Stimulated activated CD4-positive, alpha-beta T cell treated with anti-CD3 and anti-CD28 coated beads, Interleukin-12 subunit alpha, Interleukin-12 subunit beta, amount 100 ng/mL, for 48 hours (primary cell): ENCODE measurements at places on chromosomes 3 and 15.

DNA sequence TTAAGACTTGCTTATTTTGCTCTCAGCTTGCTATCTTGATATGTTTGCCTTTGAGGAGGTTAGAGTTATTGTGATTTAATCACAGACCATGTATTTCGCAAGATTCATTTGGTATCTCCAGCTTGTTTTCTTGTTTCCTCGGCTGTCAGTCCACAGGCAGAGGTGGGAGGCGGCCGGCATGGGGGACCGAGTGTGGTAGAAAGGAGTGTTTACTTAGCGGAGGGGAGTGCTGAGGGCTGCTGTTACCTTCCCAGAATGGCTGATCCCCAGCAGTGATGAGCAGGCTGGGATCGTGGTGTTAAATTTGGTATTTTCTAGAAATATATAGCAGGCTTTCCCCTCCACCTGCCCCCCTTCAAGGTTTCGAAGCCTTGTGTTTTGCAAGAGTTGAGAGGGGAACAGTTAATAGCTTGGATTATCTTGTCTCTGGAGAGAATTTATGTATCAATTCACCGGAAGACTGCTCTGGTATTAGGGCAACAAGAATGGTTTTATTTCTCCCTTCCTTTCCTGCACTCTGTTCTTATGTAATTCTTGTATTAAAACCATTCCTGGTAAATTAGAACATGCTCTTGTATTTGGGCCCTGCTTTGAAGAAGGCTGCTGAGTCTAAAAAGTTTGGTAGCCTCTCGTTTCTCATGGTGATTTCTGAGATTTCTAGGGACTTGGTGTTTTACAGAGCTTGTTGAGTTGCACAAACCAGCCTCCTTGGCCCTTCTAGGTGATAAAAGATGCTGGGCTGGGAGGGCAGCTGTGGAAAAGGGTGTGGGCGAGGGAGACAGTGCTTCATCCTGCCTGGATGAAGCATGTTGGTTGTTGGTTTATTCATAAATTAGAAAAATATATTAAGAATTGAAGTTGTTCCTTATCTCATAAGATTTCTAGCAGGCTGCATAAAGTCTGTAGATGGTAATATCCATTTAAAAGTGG lies 151.4 kb downstream of the IGF1R start:
- DNase-seq = no peak

DNA sequence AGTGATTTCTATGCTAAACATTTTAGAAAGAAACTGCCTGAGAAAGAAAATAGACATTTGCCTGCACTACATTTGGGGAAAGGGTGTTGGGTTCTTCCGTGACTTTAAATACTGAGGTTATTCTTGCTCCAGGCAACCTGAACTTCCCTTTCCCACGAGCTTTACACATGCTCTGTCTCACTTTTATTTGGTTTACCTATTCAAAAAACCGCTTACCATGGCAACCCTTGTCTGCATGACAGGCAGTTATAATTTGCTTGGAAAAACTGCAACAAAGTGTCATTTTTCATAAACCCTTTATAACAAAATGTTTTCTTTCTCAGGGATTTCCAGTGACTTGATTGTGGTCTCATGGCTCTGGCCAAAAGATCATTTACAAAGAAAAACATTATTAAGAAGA lies 416.3 kb upstream of the MEIS2 start:
- DNase-seq = no peak

DNA sequence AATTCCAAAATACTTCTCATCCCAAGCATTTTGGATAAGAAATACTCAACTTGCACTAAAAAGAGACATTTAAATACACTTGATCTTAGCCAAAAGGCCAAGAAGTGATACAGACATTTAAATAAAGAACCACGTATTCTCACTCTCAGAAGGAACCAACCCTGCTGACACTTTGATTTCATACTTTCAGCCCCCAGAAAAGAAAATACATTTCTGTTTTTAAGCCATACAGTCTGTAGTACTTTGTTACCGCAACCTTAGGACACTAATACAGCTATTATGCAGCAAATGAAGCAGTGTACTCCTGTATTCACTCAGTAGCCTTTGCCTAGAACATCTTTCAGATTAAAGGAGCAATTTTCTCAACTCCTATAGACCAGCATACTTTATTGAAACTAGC lies 86.7 kb downstream of the TBC1D5 start:
- no peak for DNase-seq

DNA sequence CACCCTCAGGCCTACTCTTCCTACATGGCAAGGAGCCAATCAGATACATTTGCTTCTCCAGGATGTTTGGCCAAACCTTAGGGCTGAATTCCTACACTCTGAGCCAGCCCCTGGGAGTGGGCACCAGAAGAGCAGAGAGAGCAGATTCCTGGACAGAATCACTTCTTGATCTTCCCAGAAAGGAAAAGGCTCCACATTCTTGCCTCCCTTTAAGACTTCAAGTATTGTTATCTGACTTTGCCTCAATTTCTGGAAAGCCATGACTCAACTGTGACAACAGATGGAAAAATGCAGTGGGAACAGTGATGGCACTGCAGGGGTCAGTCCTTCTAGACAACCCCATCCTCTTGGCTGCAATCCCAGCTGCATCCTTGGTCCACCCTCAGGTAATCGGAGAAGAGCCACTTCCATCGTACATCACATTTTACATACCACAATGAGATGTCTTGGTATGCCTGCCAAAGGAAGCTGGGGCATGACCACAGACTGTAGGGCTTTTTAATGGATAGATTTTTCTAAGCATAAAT lies 21.0 kb downstream of the SLCO2A1 start:
- no peak for DNase-seq

GRCh38 chr3:65444447-65444815 lies 594.3 kb downstream of the MAGI1 start:
- DNase-seq = no peak

- DNase-seq = no peak
These were observed 28.9 kb downstream of the TPM1 start for GRCh38 chr15:63071288-63071909.

DNA sequence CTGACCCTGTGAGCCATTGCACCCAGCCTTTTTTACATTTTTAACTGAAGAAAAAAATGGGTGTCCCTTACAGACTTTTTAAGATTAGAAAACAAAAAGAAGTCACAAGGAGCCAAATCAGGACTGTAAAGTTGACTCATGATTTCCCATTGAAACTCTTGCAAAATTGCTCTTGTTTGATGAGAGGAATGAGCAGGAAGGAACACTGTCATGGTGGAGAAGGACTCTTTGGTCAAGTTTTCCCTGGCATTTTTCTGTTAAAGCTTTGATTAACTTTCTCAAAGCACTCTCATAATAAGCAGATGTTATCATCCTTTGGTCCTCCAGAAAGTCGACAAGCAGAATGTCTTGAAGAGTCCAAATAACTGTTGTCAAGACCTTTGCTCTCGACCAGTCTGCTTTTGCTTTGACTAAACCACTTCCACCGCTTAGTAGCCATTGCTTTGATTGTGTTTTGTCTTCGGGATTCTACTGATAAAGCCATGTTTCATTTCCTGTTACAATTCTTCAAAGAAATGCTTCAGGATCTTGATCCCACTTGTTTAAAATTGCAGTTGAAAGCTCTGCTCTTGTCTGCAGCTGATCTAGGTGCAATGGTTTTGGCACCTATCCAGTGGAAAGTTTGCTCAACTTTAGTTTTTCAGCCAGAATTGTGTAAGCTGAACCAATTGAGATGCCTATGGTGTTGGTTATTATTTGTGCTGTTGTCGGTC lies 369.4 kb downstream of the MAGI1 start:
- DNase-seq = no peak

GRCh38 chr3:37144806-37145205 lies 29.6 kb downstream of the LRRFIP2 start:
- no peak for DNase-seq

GRCh38 chr3:6251612-6252400 lies 609.1 kb upstream of the GRM7 start:
- DNase-seq = no peak

- DNase-seq = no peak
These were observed 5.4 kb downstream of the TLNRD1 start for GRCh38 chr15:81006124-81006523.

DNA sequence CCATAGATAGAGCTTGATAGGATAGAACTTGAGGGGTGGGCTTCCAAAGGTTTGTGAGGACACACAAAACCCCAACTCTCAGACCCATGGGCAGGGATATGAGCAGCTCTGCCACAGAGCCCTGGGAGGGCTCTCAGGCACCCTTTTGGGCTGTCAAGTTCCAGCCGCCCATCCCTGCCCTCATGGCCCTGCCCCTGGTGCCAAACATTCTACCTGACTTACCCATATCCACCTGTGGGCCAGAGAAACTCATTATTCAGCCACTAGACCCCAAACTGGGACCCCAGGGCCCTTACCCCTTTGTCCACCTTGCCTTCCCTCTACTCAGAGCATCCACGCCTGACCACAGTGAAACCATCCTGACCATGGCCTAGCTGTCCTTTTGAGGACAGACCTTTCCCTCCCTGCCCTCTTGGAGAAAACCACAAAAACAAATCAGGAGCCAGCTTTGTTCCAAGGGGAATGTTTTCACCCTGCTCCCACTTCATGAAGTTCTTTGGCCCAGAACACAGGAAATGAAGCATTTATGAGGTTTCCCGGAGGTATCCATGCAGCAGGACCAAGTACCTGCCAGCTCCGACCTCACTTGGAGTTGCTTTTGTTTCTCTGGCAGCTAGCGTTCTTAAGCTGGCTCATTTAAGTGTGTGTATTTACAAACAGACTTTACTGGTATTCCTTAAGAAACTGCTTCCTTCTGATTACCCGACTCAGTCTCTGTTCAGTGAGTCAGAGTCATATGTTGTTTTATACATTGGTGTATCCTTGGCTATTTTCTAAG lies 34.2 kb upstream of the GALNT15 start:
- no peak for DNase-seq

DNA sequence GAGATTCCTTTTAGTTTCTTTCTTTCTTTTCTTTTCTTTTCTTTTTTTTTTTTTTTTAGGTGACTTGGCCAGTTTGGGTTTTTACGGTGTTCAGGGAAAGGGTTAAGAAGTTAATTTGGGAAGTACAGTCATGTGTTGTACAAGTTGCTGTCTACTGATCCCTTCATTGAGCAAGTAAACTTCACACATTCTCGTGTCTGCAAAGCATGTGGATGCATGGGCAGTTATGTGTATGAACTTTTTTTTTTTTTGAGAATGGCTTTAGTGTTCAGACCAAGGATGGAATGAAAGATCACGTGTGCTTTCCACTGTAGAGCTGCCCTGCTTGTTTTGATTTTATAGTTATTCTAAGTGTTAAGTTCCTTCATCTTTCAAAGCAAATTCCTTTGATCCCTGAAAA lies 132.3 kb downstream of the PGPEP1L start:
- no peak for DNase-seq

- DNase-seq = no peak
These were observed 33.5 kb upstream of the TRAK1 start for GRCh38 chr3:42057561-42058211.
